ENCODE measurements at places on chromosomes 5 and 9.
A peak's percentile ranks its signal among the peaks of the same experiment; 100 is the strongest.

DNA sequence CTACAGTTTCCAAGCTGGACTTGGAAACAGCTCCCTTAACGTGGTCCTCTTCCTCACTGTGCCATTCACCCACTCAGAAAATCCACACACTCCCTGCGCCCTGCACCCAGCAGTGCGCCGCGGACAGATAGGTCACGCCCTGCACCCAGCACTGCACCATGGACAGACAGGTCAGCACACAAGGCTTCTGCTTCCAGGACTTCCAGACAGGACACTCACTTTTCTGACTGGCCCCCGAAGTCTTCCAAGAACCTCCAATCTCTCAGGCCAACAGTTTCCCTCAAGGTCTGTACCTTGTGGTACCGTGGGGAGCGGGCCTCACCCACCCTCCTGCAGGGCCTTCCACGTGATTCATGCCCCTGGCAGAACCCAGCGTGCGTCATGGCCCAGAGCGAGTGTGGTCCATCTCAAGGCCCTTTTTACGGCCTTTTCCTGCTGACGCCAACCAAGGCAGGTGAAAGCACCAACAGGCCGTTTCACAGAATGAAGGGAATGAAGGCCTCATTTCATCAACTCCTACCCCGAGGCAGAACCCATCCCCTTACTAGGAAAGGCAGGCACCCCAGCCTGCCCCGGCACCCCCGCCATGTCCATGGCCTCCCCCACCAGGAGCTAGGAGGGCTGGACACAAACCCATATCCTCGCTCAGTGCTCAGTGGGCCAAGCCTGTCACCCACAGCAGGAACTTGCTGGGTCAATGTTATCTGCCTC, 17.3 kb downstream of the VAV2 start:
- DNase-seq, result no peak

GRCh38 chr5:42566652-42567295, 143.5 kb downstream of the GHR start:
- no peak for DNase-seq

DNA sequence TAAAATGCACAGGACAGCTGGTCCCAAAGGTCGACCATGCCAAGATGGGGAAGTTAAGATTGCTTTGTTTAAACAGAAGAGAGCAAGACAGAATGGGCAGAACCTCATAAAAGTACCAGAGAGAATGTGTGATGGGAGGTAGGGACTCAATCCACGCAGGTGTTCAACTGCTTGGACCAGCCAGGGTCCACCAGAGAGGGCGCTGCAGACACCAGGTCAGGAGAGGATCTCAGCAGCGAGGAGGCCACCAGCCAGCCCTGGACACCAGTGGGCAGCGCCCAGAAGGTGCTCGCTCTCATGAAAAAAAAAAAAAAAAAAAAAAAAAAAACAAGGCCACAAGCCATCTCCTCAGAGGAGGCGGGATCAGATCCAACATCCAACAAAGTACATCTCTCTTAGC, 81.8 kb downstream of the SHC3 start:
- DNase-seq, result no peak

DNA sequence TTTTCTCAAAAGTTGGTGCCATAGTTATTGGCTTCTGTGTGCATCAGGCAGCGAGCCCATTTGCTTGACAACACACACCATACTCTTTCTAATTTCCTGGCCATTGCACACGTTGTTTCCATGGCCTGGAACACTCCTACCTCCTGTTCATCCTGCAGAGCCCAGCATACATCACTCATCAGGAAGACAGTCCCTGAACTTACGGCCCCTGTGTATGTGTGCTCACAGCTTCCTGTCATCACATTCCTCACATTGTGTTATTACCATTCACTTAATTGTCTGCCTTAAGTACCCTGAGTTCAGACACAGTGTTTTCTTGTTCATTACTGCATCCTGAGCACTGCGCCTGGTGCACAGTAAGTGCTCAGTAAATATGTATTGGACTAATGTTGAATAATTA, 355.9 kb downstream of the PRELID2 start:
- no peak for DNase-seq

DNA sequence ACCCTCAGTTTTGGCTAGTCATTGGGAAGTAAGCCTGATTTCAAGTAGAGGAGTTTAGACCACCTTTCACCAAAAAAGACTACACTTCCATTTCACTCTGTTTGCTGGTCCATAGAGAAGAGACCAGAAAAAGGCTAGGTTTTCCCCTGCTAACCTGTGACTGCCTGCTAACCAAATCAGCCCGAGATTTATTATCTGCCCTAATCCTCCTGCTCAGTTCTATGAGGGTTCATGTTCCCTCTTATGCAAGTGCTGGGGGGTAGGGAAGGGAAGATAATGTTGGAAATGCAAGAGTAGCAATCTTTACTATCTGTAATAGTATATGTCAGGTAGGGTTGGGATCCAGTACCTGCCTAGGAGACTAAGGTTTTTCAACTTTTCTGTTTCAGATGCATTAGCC, 51.6 kb upstream of the CCNG1 start:
- no peak for DNase-seq

- no peak for DNase-seq
These were observed 115.8 kb downstream of the DRD1 start for GRCh38 chr5:175328176-175328575.

DNA sequence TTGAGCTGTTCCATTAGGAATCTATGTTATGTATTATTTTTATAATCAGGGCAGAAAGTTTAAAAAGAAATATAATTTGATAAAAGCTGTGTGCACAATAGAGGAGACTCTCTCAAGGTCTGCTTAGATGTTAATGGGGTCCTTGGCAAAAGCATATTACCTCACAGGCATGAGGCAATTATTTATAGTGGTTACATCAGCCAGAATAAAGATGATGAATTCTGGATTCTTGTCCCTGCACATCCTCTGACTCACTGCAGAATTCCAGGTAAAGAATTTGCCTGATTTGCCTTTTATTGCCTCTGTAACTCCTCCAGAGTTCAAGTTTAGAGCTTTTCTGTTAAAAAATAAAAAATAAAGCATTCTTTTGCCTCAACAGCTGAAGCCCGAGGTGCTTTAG, 253.6 kb downstream of the MAST4 start:
- no peak for DNase-seq

DNA sequence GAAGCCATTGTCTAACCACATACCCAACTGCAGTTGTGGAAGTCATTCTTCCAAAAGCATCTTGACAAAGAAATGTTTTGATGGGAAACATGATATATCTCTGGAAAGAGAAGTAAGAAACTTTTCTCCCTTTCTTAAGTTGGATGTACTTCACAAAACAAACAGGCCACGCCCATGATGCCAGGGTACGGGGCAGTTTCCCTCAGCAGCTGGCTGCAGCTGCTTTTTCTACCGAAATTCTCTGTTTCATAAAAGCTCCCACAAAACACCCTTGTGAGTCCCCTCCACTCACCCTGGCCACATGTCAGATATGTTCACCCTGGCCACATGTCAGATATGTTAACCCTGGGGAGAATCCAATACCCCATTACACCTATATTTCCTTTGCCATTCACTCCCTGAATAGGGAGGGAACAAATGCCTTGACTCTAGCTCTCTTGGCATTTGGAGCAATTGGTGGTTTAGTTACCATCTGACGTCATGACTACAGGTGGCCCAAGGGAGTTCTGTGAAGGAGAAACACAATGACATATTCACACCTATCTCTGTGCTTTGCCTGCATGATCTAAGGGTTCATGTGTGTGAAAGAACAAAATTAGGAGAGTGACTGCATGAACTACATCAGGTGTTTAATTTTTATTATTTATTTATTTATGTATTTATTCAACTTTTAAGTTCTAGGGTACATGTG, 103.0 kb downstream of the AOPEP start:
- DNase-seq, result no peak

- no peak for DNase-seq
These were observed 36.0 kb upstream of the FUBP3 start for GRCh38 chr9:130543368-130543767.

DNA sequence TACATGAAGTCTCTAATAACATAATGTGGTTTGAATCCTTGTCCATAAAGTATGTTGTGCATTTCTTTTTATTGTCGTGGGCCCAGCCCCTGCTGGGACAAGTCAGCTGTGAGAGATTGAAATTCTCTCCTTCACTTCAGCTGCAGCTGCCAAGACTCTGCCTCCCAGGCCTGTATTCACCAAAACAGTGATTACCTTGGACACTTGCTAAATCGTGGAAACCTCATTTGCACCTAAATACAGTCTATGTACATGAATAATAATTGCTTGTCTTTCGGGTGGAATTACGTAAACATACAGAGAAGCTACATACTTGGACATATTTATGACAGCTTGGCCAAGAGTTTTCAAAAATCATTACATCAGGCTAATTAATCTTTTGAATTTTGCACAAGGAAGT, 898.5 kb upstream of the SEMA6A start:
- DNase-seq, result peak; percentile 46

DNA sequence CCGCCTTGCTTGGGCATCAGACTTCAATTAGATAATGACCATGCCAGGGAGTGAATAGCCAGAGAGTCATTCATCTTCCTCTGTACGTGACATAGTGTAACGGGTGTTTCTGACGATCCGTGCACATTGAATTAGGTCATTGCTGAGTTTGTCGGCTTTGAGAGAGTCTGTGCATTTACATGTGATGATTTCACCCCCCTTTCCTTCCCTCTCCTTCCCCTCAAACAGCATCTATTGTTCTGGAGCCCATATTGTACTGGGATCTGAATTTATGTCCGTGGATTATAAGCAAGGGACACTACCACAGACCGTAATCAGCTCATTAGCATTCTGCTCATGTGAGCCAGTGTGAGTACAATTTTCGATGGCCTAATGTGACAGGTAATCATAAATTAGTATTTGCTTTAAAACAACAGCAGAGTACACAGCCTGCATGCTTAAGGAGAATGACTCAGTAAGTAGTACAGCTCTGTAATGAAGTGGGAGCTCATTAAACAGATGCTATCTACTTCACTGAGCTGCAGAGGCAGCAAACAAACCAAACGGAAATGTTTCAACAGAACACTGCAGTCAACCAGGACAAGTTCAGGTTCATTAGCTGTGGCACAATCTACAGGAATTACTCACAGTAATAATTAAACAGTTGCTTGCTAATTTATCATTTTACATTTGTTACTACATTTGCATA, 302.1 kb downstream of the CSNK1G3 start:
- peak; percentile 45 for DNase-seq

DNA sequence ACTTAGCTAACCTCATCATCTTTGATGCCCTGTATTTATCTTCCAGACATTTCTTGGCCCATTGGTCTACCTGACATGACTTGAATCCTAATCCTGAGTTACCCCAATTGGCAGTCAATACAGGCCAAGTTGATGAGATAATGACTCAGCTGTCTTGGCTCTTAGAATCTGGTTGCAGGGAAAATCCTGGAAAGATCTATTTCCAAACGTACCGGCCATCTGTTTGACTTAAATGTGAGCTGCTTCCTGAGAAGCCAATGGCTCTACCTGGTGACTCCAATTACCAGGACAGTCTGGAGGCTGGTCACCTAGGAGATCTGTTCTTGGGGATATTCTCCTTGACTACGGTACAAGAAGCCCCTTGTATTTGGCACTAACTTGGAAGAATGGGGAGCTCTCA, 475.2 kb upstream of the BRINP1 start:
- DNase-seq, result no peak

DNA sequence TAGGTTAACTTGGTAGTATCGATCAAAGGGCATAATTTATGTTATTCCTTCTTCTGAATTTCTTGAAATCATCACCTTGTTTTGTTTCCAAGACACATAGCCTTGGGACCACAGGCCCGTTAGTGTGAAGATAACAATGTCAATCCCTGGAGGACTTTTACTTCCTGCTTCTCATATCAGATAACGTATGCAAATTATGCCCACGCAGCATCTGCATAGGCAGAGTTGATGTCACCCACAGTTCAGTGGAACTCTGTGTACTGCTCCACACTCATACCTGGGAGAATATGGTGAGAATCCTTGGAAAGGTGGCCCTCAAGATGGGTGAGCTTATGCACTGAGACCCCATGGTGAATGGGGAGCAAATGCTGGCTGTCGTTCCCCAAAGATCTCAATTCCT, 95.0 kb downstream of the CFAP90 start:
- DNase-seq, result no peak

DNA sequence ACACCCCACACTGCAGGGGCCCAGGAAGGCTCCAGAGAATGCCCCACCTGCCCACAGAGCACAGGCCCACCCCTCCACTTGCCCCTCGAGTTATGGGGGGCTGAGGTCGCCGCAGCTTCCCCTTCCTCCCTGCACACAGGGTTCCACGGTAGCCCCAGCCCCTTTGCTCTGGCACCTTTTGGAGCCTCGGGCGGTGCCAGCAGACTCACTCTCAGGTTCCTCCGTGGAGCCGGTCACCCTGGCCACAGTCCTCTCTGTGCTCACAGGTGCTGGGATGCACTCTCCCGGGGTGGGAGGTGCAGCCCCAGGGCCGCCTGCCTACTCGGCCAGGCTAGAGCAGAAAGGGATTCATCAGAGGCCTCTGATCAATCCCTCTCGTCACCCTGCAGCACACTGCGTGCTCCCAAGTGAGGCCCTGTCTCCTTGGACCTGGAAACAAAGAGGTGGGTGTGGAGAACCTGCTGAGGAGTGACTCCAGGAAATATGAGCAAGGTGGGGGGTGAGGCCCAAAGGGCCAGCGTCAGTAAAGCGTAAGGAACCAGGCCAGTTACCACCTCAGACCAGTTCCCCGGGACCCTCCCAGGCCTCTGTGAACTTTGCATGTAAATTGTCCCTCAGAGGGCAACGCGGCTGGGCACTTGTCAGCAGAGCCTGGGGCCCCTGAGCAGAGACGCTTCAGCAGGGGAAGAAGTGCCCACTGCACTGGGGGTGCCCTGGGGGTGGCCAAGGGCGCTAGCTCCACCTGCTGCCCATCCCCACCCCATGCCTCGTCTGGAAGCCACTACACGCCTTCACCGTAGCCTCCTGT, 167.8 kb downstream of the OLFM1 start:
- no peak for DNase-seq

DNA sequence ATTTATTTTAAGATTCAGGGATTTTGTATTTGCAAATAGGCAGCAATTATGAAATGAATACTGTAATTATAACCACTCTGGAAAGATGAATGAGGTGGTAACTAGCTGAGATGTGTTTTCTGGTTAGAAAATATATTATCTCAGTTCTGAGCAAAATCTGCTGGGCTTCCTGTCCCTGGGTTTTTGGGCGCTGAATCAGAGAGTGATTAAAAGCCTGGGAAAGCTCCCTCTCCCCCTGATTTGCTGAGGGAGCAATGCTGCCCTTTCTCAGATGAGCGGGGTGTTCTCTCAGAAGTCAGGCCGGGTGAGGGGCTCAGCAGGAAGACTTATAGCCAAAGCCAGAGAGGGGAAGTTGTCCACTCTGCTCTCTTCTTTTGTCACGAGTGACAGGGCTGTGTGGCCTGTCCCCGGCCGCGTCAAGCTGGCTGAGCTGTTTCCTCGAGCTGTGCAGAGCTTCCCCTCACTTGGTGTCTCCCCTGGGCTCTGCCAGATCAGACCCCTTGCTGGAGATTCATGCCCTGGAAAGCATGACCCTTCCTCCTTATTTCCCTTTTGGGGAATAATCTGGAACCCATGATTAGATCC, 39.8 kb upstream of the PITX1 start:
- DNase-seq, result no peak

GRCh38 chr9:117231012-117231411, 183.8 kb downstream of the ASTN2 start:
- no peak for DNase-seq

Data from NCI-H1694 treated with DMSO at 0.1 percent for 48 hours (cell line).